ENCODE measurements at places on chromosomes 4 and X. TPM values are rescaled to one million over a fixed set of nuclear protein-coding genes. Genes with fewer than 3 reads are reported as not detected.

Gene RHOXF1
- not detected for total RNA-seq

Gene TTC29
- total RNA-seq, result not detected

Gene MAGEA11
- total RNA-seq, result not detected

Gene CYBB
- total RNA-seq, result not detected

Gene TMPRSS11A
- total RNA-seq, result not detected

Gene CD99L2
- total RNA-seq, result 76.4 TPM

Gene GPR50
- total RNA-seq, result not detected

Gene FGFR3
- 0.89 TPM for total RNA-seq

Gene AFF2
- total RNA-seq, result not detected

Gene ANKRD50
- 12.2 TPM for total RNA-seq

Gene DGKK
- total RNA-seq, result not detected

Measured in myometrial cell (primary cell).